ENCODE measurements at places on chromosomes 7 and 10.

- DNase-seq: peak; percentile 5
Measured at GRCh38 chr10:99170116-99170675, 65.5 kb downstream of the HPSE2 start.

DNA sequence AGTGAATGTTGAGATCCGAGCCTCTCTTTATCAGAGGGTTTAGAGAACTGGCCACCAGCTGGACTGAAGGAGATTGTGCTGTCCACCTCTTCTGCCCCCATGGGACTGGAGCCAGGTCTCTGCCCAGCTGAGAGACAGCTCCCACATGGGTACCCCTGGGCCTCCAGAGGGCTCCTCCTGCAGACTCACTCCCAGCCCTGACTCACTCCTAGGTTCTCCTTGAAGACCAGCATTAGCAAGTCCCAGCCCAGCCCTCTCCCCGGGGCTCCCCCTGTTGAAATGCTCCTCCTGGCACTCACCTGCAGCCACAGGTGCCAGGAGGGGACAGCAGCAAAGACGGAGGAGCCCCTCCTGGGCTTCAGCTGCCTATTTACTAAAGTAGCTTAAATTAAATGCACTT is 126.9 kb downstream of the CXCL12 start:
- DNase-seq: no peak

DNA sequence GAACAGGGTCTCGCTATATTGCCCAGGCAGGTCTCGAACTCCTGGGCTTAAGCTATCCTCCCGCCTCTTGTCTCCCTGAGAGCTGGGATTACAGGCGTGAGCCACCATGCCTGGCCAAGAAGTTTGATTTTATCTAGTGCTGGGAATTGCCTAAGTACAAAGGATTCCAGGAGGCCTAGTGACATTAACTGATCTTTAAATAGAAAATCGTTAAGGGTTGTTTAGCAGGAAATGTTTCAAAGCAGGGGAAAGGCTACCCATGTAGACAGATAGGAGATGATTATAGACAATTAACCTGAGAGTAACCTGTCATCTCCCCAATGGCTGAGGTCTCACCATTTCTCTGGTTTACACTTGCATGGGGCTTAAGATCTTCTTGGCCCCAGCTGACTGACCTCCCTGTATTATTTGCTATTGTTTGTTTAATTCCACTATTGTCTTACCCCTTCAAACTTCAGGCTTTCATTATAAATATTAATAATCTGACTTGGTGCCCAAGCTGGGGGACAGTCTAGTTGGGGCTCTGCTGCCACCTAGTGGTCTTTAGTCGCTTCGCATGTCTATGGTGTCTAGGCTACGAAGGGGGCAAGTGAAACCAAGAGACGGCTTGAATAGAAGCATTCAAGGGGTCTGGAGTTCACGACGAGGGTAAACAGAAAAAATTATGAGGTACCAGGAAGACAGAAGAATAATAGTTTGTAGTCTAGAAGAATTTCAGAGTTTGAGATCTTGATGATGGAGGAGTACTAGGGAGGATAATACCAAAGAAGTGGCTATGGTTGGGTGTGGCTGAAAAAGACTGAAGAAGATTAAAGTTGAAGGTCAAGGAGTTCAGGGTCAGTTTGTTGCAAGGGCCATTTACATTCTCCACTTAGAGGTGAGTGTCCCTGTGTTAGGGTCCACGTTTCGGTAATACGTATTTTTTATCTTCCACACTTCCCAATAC is 40.4 kb upstream of the BPGM start:
- DNase-seq: peak; percentile 79

DNA sequence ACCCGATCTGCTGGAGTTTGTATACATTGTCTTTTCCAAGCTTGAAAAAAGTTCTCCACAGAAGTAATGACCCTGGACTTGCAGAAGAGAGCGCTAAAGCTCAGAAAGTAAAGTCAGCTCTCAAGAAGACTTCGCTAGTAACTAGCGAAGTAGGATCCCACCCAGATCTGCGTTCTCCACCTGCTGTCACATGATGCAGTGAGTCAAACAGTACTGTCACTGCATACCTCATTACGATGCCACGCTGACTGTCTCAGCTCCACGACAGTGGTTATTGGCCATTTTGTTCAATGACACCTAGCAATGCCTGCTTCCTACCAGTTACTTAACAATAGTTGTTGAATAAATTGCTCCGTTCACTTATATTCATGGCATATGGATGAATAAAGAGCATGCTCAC is 29.7 kb upstream of the SEC61G start:
- peak; percentile 94 for DNase-seq

- peak; percentile 91 for DNase-seq
Measured at GRCh38 chr7:44639671-44640321, 33.4 kb downstream of the OGDH start.

- no peak for DNase-seq
Measured at GRCh38 chr7:107993891-107994291, 9.1 kb downstream of the LAMB1 start.

- no peak for DNase-seq
Measured at GRCh38 chr10:79463578-79464496, 18.4 kb upstream of the ZCCHC24 start.

DNA sequence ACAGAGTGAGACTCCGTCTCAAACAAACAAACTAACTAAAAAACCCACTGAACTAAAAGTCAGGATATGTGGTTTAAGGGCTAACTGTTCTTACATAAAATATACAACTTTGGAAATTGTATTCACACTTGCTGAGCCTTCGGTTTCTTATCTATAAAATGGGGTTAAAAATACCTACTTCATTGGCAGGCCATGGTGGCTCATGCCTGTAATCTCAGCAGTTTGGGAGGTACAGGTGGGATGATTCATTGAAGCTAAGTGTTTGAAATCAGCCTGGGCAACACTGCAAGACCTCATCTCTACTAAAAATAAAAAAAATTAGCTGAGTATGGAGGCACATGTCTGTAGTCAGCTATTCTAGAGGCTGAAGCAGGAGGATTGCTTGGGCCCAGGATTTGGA is 115.4 kb upstream of the KLF6 start:
- no peak for DNase-seq

- DNase-seq: no peak
Measured at GRCh38 chr7:68218461-68218860, 1221.8 kb downstream of the TYW1 start.

- no peak for DNase-seq
Measured at GRCh38 chr7:28487487-28487886, 75.2 kb downstream of the CREB5 start.
